T-helper 1 cell (primary cell): ENCODE measurements at places on chromosomes 11 and 22.

DNA sequence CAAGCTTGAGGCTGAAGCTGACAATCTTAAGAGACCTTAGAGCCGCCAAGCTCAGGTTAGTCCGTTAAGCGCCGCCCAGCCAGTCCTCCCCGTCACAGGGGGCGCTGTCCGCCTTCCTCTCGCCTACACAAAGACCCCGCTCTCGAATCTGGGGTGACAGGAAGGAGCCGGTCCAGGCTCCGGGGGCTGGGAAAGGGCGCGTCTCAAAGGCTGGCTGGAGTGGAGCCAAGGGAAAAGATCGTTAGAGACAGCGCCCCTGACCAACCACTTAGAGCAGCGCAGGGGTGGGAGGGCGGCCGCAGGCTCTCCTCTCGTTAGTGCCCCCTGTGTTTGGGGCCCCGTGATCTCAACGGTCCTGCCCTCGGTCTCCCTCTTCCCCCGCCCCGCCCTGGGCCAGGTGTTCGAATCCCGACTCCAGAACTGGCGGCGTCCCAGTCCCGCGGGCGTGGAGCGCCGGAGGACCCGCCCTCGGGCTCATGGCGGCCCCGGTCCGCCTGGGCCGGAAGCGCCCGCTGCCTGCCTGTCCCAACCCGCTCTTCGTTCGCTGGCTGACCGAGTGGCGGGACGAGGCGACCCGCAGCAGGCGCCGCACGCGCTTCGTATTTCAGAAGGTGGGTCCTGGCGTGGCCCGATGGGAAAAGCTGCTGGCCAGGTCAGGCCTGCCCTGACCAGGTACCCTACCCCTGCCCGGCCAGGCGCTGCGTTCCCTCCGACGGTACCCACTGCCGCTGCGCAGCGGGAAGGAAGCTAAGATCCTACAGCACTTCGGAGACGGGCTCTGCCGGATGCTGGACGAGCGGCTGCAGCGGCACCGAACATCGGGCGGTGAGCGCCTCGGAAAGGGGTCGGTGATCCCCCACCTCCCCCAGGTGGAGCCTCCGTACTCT, at the start of gene MUS81:
Gene MUS81 (plus strand): TSS at position 156 of the 887 bp plus-strand sequence. CDS start 321 bp downstream, at position 477.
- peak; percentile 92 for DNase-seq

DNA sequence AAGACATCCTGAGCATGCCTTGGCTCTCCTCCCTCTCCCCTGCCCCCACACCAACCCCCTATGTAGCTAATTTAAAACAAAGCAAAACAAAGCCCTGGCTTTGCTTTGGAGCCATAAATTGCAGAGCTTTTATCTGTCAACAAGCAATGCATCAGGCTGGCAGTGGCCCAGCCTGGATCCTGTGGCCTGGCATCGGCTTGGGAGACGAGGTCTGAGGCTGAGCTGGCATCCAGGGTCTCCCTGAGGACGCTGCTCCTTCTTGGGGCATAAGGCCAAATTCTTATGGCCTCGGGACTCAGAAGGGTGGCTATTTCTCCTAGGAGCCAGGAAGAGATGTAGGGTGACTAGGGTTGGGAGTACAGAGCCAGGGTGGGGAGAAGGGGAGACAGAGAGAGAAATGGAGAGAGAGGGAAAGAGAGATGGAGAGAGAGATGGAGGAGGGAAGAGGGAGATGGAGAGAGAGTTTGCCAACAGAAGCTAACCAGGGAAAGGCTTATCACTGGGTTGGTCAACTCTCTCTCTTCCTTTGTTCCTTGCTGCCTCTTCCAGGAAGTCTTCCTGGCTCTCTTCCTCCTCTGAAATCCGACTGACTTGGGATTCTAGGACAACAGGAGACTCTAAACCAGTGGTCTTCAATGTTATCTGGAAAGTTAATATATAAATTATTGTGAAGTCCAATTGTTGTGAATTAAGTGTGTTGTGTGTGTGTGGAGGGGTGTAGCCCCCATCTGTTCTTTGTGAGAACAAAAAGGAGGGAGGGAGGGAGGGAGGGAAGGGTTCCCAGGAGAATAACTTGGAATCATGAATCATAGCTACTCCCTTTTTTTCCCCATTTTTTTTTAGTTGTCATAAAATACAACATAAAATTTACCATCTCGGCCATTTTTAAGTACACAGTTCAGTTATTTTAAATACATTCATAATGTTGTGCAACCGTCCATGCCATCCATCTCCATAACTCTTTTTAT, 29.1 kb downstream of the TSPAN18 start:
- no peak for DNase-seq

DNA sequence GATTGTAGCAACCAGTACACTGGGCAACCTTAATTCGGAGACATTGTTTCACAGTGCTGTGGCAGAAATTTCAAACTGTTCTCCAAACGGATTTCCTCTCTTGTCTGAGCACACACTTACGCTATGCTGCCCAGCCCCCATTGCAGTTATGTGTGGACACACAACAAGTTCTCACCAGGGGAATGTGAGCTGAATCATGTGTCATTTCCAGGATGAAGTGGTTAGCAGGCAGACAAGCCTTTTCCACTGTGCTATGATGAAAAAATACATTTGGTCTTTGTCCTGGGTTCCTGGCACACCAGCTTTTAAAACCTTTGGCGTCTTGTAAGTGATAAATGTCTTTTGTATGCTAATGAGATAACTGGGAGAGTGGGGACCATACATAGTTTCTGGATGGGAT, 46.9 kb upstream of the SYT9 start:
- peak; percentile 3 for DNase-seq

DNA sequence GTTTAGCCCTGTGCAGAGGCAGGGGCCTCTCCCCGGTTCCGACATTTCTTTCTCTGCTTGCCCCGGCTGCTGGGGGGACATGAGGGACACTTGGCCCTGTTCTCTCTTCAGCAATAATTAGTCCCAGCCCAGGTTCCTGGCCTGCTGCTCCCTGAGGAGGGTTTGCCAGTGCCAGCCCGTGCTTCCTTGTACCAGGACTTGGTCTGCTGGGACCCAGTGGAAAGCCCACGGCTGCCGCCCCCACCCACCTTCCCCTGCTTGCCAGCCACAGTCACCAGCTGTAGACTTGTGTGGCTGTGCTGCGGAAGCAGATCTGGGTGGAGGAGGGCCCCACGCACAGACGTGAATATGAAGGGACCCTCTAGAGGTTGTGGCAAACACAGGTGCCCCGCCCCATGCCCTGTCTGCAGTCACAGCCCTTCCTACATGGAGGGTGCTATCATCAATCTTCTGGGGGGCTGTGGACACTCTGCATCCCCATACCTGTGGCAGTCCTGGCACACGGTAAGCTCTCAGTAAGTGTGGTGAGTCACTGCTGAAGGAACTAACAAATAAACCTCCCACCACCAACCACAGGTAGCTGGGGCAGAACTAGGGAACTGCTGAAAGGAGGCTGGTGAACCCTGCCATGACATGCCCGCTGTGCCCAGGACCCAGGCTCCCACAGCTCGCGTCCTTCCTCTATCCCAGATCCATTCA, 949 bp downstream of the TP53AIP1 start:
- DNase-seq = no peak

GRCh38 chr11:117202386-117203068, 3.4 kb downstream of the TAGLN start:
- no peak for DNase-seq

DNA sequence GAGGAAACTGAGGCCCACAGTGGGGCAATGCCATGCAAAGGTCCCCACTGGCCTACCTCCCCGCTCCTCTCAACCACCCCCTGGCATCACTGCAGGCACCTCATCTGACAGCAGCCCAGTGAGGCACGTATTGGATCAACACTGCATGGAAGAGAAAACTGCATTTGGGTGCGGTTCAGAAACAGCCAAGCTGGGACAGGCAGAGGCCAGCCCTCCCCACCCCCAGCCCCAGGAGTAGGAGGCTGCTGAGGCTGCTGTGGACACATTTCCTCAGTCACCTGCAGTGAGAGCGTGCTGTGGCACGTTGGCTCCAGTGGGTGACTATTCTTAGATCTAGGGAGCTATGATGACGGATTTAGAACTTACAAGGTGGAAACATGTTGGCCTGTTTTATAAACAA, 63.7 kb downstream of the KCNC1 start:
- no peak for DNase-seq

DNA sequence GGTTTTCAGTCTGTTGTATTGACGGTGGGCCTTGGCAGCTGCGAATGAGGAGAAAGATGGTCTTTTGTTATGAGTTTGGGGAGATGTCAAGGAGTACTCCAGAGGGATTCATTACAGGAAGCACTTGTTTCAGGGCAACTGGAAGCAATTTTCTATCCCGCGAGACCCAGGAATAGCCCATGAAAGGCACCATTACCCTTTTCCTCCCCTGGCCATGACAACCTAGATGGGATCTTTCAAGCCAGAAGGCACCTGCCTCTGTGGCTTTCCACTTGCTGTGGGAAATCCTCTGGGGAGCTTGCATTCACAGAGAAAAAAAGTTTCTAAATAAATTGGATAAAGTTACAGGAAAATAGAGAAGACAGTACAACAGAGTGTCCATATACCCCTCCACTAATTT, 2.7 kb downstream of the ZNF215 start:
- no peak for DNase-seq

DNA sequence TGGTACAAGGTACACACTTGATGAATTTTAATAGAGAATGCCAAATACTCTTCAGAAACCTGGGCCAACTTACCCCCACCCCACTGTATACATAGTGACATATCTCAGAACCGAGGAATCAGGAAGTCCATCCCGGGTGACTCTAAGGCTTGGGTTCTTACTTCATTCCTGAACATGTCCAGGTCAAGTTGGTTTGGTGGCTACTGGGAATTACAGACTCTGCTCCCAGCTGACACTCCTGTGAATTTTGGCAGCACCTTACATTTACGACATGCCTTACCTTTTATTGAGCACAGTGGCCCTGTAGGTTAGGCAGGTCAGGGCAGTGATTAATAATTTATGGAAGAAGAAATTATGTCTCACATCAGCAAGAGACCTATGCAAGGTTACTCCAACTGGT, 70.1 kb upstream of the LDLRAD3 start:
- no peak for DNase-seq

DNA sequence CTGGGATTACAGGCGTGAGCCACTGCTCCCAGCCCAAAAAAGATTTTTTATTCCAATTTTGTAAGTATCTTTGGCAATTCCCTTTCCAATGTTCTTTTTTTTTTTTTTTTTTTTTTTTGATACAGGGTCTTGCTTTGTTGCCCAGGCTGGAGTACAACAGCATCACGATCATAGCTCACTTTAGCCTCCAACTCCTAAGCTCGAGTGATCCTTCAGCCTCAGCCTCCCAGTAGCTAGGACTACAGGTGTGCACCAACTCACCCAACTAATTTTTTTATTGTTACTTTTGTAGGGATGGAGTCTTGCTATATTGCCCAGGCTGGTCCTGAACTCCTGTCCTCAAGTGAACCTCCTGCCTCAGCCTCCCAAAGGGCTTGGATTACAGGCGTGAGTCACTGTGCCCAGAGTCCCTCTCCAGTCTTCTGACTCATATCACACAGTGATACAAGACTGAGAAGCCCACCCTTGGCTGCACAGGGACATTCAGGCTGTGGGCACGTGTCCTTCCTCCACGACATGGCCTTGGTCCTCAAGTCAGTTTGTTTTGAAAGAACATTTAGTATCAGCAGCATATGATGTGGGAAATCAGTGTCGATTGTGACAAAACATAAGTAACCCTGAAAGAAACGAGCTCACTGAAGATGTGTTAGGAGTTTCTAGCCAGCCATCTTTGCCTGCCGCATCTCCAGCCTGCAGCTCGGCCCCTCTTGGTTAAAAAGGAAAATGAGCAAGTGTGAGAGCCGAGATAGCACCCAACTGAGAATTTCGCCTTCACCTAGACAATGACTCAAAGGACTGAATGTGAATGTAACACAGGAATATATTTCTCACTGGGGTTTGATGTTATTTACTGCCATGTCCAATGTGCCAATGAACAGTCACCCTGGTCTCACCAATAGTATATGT, 175.5 kb downstream of the MN1 start:
- DNase-seq = no peak

DNA sequence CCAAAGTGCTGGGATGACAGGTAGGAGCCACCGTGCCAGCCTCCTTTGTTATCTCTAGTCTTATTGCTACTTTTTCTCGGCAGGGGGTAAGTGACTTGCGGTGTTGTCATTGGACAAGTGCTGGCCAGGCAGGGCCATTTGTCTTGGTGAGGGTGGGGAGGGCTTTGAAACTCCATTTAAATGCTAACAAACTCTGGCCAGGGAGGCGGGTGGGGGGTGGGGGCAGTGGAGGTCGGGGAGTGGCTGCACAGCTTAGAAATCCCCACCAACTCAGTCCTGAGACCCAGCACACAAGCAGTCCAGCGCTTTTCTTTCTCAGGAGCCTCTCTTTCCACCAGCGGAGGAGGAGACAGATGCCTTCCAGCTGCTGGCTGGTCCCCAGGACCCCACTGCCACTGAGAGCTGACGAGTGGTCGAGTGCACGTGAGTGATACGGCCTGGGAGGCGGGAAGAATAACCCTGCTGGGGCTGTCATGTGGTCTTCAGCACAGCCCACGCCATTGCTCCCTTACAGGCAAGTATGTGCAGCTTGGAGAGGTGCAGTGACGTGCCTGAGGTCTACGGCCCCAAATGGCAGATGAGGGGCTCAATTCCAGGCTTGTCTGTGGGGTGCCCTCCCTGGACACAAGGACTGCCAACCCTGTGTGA, 24.2 kb upstream of the OSBPL5 start:
- no peak for DNase-seq

- no peak for DNase-seq
Measured at GRCh38 chr11:71304491-71304890, 52.1 kb upstream of the SHANK2 start.

- DNase-seq = no peak
Measured at GRCh38 chr22:30332994-30333706, 6.4 kb upstream of the TBC1D10A start.

- DNase-seq = no peak
Measured at GRCh38 chr11:15885854-15886253, 470.5 kb downstream of the SOX6 start.

DNA sequence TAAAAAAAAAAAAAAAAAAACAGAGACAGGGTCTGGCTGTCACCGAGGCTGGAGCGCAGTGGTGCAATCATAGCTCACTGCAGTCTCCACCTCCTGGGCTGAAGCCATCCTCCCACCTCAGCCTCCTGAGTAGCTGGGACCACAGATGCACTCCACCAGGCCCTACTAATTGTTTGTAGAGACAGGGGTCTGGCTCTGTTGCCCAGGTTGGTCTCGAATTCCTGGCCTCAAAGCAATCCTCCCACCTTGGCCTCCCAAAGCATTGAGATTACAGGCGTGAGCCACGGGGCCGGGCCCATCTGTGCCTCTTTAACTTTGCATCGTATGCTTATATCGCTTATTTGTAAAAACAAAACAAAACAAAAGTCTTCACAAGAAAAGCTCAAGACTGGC, 3.1 kb downstream of the CPT1A start:
- DNase-seq = no peak

DNA sequence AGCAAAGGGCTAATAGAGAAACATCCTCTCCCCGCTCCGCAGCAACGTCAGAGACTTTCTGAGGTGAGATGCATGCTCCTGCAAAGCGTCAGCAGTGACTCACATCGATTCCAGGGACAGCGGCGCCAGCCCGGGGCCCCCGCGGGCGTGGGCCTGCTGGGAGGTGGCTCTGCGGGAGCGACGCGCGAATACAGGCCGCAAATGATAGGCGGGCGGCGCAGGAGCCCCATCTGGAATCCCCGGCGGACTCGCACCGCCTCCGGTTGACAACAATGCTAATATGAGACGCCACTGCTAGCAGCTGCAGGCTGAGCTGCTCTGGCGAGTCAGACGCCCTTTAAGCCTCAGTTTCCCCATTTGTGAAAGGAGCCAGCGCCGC, 557 bp downstream of the RANGAP1 start:
- peak; percentile 78 for DNase-seq
